ENCODE measurements at places on chromosomes 7 and 10.

DNA sequence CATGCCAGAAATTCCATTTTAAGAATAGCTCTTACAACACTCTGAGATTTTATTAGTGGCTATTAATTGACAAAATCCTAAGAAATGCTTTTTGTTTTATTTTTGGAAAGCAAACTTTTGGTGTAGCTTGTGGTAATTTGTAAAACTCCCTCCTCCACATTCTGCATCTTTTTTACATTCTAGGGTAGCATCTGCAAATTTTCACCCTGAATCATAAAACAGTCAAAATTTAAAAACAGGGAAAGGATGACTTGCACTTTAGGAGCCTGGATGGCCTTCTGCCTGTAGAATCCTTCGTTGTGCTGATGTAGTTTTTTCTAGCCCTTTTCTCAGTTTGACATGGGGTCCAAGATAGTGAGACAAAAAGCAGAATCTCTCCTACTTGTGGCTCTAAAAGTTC lies 316.1 kb downstream of the ADRA2A start:
- DNase-seq: no peak

DNA sequence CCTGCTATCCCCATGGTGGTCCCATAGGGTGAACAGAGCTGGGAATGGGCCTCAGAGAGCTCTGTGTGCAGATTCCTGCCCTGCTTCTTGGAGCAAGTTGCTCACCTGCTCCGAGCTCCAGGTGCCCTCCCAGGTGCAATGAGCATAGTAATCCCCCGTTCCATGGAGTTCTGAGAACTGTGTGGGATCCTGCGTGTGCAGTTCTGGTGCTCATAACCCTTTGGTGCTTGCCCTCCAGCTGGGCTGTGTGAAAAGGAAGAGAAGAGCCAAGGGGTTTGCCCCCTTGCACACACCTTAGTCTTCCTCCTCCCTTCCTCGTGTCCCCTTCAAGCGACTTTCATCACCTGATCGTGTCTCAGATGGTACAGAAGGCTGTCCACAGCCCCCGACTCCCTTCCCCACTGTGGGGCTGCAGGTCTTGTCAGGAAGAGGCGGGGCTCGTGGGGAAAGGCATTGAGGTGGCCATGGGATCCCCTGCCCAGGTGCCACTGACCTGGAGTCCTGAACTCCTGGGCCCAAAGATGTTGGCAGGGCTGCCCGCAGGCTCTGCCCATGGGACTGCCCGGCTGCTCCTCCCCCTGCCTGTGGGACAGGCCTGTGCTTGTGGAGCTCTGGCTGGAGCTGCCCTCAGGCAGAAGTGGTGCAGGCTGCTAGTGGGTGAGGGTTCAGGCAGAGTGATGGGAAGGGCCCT lies 21.9 kb upstream of the ZNF488 start:
- DNase-seq: no peak

- no peak for DNase-seq
These were observed 77.9 kb downstream of the ZMIZ1 start for GRCh38 chr10:79146611-79147130.

- no peak for DNase-seq
These were observed 274.7 kb downstream of the USP6NL start for GRCh38 chr10:11336722-11337162.

GRCh38 chr10:10294184-10294880 lies 723.3 kb upstream of the CELF2 start:
- no peak for DNase-seq

Data from stimulated activated CD4-positive, alpha-beta T cell treated with anti-CD3 and anti-CD28 coated beads, Interleukin-1b, Interleukin-23, amount 100 ng/mL, for 4 hours (primary cell).